ENCODE measurements at places on chromosomes 7 and 10. TPM values are rescaled to one million over a fixed set of nuclear protein-coding genes. Genes with fewer than 3 reads are reported as not detected.

The RFC2 gene
- polyA plus RNA-seq, result 43.6 TPM

The FOXP2 gene
- polyA plus RNA-seq, result 17.6 TPM

The PRF1 gene
- polyA plus RNA-seq, result 0.16 TPM

The OR2A1 gene
- polyA plus RNA-seq, result 0.13 TPM

The RBM48 gene
- polyA plus RNA-seq, result 18.6 TPM

The UBTD1 gene
- 16.4 TPM for polyA plus RNA-seq

The RASA4B gene
- 65.3 TPM for polyA plus RNA-seq

The DDX50 gene
- polyA plus RNA-seq, result 32.6 TPM

The GLCCI1 gene
- polyA plus RNA-seq, result 40.1 TPM

The SLC18A2 gene
- 1.0 TPM for polyA plus RNA-seq

The ZNF853 gene
- 46.8 TPM for polyA plus RNA-seq

The CELF2 gene
- 54.1 TPM for polyA plus RNA-seq

The PSTK gene
- 12.3 TPM for polyA plus RNA-seq

The TFEC gene
- polyA plus RNA-seq, result 1.4 TPM

The ADAM8 gene
- 4.9 TPM for polyA plus RNA-seq

The EPHA1 gene
- polyA plus RNA-seq, result 6.6 TPM

The VWA2 gene
- 3.3 TPM for polyA plus RNA-seq

The PALD1 gene
- polyA plus RNA-seq, result 25.1 TPM

The MINDY4 gene
- polyA plus RNA-seq, result 9.2 TPM
